ENCODE measurements at places on chromosomes 11 and 22.
A peak's percentile ranks its signal among the peaks of the same experiment; 100 is the strongest.

GRCh38 chr11:19283991-19284390 is 43.2 kb upstream of the E2F8 start:
- DNase-seq, result no peak

DNA sequence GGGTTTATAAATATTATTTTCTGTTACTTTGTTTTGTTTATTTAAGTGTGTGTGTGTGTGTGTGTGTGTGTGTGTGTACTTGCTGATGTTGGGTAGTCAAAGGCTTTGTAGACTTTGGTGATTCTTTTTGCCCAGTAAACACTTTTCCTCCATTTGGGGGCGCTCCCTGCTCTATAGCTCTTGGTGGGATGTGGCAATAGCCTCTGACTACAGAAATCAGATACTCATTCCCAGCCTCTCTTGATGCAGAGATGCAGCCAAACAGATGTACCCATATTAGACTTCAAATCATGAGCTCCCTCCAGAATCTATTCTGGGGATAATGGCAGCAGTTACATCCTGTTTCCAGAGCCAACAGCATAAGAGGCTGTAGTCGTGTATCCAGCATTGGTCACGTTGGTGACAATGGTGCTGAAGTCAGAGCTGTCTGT is 33.4 kb upstream of the APOL5 start:
- DNase-seq, result peak; percentile 35

GRCh38 chr11:28961726-28962125 is 853.5 kb downstream of the METTL15 start:
- DNase-seq, result peak; percentile 11

- DNase-seq, result no peak
Observed at GRCh38 chr22:31139066-31139465, 1.2 kb downstream of the PLA2G3 start.

DNA sequence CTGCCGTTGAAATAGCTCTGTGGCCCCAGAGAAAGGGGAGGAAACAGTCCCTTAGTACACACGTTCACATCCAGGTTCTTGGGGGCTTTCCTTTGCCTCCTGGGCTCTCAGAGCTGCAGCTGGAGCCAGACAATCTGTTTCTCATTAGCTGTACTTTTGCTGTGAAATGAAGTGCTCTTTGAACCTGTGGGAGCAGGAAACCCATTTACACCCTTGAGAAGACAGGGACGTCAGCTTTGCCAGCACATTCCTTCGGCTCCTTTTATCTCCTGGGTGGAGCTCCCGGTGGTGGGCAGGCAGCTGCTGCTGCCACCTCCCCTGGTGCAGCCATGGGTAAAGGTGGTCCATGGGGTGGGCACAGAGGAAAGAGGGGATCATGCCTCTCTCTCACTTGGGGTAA is 80.6 kb upstream of the TIMP3 start:
- peak; percentile 72 for DNase-seq

DNA sequence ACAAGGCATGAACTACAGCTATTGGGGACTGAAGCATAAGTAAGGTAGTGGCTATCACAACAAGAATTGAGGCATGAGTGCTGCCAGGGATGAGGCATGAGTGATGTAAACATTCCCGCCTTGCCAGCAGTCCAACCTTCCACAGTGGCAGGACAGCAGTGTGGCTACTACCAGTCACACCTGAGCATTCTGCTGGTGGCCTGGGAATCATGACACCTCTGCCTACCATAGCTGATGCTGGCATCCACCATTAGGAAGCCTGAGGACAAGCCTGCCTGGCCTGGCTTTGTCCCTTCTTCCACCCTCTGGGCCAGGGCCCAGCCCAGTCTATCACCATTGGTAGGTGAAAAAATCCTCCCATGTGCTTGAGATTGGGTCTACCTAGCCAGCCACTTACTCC is 712.8 kb upstream of the CCDC90B start:
- no peak for DNase-seq

- DNase-seq, result peak; percentile 52
Observed at GRCh38 chr11:129375751-129376657, at the start of gene BARX2. Gene BARX2 (plus strand): TSS chr11:129375848. CDS start chr11:129376036, 188 bp downstream.

- DNase-seq, result no peak
Observed at GRCh38 chr11:1390569-1391164, 933 bp downstream of the BRSK2 start.

DNA sequence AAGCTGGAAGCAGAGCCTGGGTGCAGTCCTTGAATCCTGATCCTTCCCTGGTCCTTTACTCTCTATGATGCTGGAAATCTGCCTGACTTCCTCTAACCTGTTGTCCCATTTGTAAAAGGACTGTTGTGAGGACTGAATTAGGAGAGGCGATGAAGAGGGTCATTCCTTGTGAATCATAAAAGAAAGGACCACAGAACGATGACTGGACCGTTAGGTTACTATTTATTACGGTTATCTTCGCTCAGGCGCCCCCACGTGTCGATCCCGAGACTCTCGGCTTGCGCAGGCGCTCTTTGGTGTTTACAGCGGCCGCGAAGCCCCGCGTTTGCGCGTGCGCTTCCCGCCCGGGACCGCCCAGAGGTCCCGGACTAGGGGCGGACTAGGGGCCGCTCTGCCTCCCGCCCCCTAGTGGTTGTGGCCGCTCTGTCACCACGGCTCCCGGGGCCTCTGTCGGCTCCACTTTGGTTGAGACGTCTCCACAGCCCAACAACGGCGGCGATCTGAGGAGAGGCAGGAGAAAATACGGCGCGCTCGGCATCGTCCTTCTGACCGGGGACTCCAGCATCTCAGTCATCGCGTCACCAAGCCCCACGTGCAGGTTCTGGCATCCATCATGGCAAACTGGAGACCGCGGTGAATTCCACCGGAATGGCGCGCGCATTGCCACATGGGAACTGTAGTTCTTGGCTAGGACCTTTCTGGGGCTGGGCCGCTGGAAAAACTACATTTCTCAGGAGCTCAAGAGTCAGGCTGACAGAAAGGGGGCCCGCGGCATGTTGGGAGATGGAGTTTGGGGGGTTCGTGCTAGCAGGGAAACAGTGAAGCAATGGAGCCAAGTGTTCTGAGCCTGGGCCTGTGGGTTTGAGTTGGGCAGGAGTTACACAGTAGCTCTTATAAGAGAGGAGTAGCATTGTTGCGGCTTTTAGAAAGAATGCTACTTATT is at the start of gene STARD10:
Gene STARD10 (minus strand): TSS at position 623 of the 943 bp plus-strand sequence. CDS start 12,866 bp downstream, outside the sequence.
- peak; percentile 96 for DNase-seq

- no peak for DNase-seq
Observed at GRCh38 chr11:73612601-73613140, 14.8 kb upstream of the FAM168A start.

GRCh38 chr22:45884201-45885062 is 92.5 kb downstream of the WNT7B start:
- no peak for DNase-seq

GRCh38 chr22:41862530-41863266 is 29.8 kb downstream of the SREBF2 start:
- no peak for DNase-seq

DNA sequence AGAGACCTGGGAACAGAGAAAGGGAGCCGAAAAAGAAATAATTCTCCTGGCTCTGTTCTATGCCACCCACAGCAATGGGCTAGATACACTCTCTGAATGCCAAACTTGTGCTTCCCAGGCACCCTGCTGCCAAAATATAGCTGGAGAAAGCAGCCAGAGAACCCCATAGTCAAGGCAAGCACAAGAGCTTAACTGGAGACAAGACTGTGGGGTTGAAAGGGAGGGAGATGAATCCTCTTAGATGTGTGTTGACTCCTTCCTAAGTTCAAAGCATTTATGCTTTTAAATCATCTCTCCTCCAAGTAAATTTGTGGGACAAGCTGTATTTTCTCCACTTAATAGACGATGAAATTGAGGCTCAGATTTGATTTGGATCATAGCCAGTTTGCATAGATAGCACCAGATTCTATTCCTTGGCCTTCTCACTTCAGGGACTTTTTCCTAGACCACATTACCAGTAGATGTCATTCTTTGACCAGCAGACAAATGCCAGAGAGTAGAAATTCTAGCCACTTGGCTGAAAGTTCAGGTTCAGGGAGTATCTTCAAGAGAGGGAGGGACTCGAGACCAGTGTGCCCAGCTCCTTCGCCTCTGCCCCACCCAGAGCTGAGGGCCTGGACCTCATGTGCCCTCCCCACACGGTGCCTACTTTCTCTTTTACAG is 16.5 kb upstream of the ETS1 start:
- DNase-seq, result no peak

GRCh38 chr11:60831143-60831500 is 10.8 kb upstream of the CCDC86 start:
- DNase-seq, result peak; percentile 60

DNA sequence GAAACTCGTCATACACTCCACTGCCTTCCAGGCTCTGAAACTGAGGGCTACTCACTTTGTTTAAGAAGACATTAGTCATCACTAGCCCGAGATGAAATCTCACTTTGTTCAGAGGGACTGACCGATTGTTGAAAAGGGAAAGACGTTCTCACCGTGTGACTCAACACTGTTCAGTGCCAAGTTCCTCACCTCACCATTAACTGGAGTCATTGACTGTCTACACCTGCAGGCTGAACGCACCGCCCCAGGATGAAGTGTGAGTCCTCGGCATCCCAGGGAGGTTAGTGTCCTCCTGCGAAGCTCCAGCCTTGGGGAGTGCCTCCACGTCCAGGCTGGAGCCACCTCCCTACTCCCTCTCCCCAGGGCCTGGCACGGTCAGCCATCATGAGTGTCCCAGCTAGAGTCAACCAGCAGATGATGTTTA is 30.4 kb downstream of the FADD start:
- peak; percentile 58 for DNase-seq

DNA sequence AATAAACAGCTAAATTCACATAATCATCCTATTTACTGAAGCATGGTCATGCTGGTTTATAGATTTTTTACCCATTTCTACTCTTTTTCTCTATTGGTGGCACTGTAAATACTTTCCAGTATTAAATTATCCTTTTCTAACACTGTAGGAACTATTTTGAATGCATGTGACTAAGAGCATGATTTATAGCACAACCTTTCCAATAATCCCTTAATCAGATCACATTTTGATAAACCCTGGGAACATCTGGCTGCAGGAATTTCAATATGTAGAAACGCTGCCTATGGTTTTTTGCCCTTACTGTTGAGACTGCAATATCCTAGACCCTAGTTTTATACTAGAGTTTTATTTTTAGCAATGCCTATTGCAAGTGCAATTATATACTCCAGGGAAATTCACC is 10.7 kb downstream of the RAG1 start:
- DNase-seq, result peak; percentile 14

DNA sequence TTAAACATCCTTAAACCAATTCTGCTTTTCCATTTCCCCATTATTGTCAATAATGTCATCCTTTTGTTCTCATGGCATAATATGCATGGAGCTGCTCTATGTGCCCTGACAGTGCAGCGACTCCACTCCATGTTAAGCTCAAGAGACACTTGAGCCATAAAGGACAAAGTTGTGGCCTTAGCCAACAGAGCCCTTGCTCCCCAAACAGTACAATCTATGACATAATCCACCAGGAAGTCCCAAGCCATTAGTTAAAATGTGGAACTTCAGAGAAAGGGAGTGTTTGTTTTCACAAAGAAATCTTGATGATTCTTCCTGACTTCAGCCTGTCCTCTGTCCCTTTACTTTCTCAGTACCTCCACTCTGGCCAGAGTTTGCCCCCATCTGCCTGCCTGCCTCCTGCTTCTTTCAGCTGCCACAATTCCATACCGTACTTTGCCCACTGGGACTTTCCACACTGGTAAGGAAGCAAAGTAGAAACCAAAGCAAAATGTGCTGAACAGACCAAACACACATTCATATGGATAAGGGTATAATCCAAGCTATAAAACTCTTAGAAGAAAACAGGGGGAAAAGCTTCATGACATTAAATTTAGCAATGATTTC is 46.3 kb upstream of the ZC3H12C start:
- DNase-seq, result no peak

GRCh38 chr11:45267652-45268299 is 18.4 kb downstream of the SYT13 start:
- no peak for DNase-seq

DNA sequence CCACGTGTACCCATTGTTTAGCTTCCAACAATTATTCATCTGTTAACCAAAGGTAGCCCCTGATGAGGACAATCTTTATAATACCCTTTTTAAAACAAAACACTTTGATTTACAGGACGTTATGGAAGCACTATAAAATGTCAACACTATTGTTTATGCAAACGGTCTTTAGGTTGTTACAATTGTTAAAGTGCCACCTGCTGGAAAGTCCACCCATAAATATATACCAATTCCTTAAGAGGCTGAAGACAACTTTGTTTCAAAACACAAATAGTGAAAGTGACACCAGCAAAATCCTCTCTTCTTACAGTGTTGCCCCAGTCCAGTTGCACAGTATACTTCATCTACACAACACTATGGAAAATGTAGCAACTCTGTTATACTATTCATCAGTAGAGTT is 68.9 kb upstream of the SLN start:
- no peak for DNase-seq

DNA sequence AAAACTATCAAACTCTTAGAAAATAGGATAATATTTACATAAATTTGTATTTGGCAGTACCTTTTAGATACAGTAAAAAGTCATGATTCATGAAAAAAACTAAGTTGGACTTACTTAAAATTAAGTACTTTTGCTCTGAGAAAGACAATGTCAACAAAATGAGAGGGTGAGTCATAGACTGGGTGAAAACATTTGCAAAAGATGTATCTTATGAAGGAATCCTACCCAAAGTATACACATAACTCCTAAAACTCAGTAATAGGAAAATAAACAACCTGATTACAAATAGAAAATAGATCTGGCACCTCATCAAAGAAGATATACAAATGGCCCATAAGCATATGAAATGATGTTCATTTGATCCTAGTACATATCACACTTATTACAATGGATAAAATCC is 1154.6 kb downstream of the JRKL start:
- DNase-seq, result no peak

- DNase-seq, result no peak
Observed at GRCh38 chr22:46004105-46004866, 27.3 kb upstream of the WNT7B start.

DNA sequence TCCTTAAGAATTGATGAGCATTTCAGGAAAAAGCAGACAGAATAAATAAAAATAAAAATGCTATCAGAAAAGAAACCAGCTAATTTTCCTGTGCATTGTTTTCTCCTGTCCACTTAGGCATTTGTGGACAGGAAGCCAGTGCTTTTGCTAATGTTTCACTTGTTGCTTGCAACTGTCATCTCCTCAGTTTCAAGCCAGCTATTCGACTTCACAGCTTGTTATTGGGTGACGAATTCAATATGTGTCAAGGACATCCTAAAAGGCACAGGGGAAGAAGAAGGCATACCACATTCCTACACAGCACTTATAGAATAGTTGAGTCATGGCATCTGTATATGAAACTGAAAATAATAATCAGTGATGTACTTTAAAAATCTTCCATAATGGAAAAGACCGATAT is 530.6 kb upstream of the KIRREL3 start:
- DNase-seq, result no peak

GRCh38 chr22:35637254-35637653 is 11.0 kb upstream of the APOL6 start:
- no peak for DNase-seq

- DNase-seq, result no peak
Observed at GRCh38 chr11:41018224-41018623, 441.2 kb downstream of the LRRC4C start.

- peak; percentile 24 for DNase-seq
Observed at GRCh38 chr22:32378707-32379272, 21.1 kb downstream of the RFPL3 start.

GRCh38 chr11:121767433-121767832 is 314.7 kb upstream of the SORL1-AS1 start:
- DNase-seq, result no peak
